Stimulated activated CD8-positive, alpha-beta memory T cell treated with anti-CD3 and anti-CD28 coated beads, Interleukin-2, amount 100 ng/mL, for 48 hours (primary cell): ENCODE measurements at places on chromosomes 7 and 10.

- no peak for DNase-seq
These were observed 90.7 kb downstream of the NHLRC2 start for GRCh38 chr10:113945075-113945686.

- no peak for DNase-seq
These were observed 338.1 kb upstream of the SEMA3C start for GRCh38 chr7:81256991-81257390.

GRCh38 chr10:110756876-110757275 lies 112.7 kb downstream of the RBM20 start:
- no peak for DNase-seq

DNA sequence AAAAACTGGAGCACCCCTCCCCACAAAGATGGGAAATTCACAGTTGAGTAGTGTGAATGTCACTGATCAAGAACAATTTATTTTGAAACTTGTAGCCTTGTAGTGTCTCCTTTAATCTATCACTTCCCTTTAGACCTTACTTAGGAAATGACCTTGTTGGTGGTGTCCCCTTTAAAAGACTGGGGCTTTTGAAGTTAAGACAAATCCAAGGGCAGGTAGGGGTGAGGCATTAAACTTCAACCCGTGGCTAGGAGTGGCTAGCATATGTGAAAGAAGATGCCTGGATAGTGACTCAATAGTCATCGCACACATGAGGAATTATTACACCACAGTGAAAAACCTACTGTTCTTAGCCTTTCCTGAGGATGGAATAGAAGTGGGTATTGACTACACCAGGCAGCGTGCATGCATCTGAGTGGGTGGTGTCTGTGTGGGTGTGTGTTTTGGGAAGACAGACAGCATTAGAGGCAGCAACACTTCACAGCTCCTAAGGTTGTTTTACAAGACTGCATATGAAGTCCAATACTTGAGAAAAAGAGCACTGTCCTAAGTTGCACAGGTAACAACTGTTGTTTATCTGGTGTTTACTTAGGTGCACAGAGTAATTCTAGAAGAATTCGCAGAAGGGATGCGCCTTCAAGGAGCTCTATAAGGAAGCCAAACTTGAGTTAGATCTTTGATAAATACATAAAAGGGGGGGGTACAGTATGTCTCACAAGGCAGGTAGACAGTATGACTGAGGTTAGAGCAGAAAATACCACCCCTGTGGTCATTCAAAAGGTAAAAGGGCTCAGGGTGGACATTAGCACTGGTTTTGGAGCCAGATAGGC lies 32.9 kb downstream of the ABLIM1 start:
- no peak for DNase-seq

DNA sequence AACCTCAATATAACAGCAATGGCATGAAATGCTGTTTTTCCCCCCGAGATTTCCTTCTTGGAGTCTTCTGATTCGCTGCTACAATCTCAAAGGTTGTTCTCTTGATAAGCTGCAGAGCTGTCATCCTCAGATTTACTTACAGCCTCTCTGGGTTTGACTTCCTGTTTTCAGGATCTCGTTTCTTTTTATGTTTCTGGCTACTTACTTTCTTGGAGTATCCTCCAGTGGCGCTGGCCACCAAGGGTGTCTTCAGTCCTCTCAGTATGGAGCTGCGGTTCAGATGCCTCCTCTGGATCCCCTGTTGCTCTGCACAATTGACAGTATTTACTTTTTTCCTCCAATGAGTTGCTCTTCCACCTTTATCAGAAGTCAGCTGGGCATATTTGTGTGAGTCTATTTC lies 152.0 kb upstream of the TMEM72 start:
- no peak for DNase-seq

GRCh38 chr10:128848810-128849209 lies 618.2 kb upstream of the MGMT start:
- no peak for DNase-seq

- DNase-seq = no peak
These were observed 78.1 kb upstream of the HABP2 start for GRCh38 chr10:113474752-113475151.

DNA sequence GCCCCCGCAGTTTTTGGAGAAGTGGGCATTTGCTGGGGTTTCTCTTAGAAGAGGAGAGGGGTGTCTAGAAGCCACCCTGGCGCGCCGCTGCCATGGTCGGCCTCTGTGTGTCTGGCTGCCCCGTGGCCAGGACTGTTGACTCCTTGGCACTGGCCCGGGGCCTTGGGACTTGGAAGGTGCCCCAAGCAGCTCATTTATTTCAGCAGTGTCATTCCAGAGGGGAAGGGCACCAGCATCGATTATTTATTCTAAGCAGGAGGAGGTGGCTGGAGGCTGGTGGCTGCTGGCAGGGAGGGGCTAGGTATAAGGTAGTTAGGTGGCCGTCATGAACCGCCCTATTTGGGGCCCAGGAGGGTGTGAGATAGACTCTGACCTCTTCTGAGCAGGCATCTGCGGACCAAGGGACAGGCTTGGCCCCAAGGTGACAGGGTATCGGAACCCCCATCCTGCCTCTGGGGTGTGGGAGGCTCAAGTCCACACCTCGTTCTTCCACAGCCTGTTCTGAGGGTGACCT lies 1.6 kb downstream of the GTF2IRD1 start:
- no peak for DNase-seq

GRCh38 chr10:102779680-102780526 lies 36.2 kb downstream of the WBP1L start:
- no peak for DNase-seq

DNA sequence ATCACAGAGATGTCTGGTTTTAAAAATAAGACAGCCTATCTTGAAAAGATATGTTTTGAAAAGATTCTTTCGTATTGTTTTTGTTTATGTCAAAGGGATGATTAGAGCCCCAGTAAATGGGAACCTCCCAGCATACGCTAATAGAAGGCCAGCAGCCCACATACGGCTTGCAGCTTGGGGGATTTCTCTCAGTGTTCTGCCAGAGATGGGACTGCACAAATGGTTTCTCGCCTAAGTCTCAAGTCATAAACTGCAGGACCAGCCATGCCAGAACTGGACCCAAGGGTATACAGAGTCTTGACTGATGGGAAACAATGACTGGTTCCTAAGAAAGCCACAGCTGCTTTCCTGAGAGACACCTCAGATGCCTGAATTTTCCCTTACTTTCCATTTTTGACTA lies 306.9 kb upstream of the DGKB start:
- DNase-seq = no peak

DNA sequence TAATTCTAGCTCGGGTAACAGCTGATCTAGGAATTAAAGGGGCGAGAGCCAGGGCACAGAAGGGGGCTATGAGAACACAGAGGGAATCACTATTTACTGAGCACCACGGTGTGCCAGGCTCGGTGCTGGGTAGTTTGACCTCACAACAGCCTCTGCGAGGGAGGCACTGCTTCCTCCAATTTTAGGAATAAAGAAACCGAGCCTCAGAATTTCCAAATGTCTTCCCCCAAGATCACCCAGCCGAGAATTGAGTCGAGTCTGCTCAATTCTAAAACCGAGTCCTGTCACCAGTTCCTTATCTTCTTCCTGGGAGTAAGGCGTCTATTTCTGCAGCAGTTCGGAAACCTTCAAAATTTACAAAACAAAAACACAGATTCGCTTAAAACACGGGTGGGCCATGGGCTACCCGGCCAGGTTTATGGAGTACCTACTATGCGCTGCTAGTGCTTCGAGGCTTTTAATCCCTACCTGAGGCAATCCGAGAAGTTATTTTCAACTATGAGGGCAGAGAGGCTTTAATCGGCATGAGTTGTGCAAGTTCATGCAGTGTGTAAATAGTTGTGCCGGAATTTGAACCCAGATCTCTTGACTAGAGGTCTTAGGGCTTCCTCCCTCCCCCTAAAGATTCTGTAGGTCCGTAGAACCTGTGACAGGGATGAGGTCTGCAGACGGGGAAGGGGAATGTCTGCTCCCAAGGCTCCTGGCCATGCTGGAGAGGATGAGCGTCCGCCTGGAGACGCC lies 872 bp upstream of the HMX2 start:
- no peak for DNase-seq

DNA sequence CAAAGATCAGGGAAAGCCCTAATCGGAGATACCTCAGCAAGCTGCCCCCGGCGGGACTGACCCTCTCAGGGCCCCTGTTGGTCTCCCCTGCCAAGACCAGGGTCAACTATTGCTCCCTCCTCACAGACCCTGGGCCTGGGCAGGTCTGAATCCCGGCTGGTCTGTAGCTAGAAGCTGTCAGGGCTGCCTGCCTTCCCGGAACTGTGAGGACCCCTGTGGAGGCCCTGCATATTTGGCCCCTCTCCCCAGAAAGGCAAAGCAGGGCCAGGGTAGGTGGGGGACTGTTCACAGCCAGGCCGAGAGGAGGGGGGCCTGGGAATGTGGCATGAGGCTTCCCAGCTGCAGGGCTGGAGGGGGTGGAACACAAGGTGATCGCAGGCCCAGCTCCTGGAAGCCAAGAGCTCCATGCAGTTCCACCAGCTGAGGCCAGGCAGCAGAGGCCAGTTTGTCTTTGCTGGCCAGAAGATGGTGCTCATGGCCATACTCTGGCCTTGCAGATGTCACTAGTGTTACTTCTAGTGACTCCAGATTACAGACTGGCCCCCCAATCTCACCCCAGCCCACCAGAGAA lies 24.1 kb downstream of the TBATA start:
- no peak for DNase-seq

DNA sequence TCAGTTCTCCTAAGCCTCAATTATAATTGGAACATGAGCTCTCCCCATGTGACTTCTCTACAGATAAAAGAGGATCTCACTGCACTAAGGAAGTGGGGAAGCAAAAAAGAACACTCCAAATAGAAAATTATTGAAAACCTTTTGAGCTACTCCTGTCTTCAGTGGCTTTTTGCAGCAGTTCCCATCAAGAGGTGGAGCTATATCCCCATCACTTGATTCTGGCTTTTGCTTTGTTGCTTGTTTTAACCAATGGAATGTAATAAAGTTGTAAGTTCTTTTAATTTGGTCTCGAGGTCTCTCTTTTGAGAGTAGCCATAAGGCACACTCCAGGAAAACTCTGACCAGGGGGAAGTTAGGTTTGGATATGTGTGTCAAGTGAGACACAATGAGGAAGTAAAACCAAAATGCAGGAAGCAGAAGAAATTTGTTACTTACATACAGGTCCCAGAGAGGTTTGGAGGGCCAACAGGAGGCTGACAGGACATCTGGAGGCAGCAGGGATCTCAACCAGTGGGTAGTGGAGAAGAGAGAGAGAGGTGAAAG lies 569.4 kb downstream of the HTR7 start:
- no peak for DNase-seq

- DNase-seq = no peak
These were observed 39.2 kb upstream of the PPP1R3C start for GRCh38 chr10:91672021-91672608.

- DNase-seq = no peak
These were observed 14.2 kb downstream of the LEP start for GRCh38 chr7:128255271-128255670.

DNA sequence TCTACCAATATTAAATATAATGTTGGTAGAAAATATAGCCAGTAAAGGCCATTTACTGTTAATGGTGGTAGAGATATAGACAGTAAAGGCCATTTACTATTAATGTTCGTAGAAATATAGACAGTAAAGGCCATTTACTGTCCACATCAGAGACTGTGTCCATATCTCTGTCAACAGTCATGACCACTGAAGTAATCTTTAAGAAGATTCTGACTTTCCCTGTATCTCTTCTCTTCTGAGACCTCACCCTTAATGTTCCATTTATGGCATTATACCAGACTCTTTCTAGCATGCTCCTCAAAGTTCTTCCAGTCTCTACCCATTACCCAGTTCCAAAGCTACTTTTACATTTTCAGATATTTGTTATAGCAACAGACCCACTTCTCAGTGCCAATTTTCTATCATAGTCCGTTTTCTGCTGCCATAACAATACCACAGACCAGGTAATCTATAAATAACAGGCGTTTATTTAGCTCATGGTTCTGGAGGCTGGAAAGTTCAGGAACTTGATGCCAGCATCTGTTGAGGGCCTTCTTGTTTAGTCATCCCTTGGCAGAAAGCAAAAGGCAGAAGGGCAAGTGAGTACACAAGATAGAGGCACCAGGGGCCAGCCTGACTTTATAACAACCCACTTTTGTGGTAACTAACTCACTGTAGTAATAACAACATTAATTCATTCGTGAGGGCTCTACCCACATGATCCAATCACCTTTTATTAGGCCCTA lies 7.9 kb upstream of the NUDCD3 start:
- DNase-seq = no peak

DNA sequence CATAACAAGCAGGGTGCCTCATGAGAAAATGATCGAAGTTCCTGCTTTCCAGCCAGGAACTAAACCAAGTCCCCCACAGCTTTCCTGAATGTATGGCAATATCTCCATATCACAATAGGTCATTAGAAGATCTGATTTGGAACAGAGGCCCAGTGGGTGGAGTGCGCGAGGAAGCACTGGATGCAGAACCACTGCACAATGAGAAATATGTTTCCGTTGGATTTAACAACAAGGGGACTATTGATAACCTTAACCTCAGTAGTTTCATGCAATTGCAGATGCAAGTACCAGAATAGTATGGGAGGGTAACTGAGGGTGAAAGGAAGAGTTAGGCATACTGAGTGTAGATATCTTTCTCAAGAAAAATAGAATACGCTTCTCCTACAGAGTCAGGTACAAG lies 45.3 kb downstream of the ZPBP start:
- DNase-seq = no peak

DNA sequence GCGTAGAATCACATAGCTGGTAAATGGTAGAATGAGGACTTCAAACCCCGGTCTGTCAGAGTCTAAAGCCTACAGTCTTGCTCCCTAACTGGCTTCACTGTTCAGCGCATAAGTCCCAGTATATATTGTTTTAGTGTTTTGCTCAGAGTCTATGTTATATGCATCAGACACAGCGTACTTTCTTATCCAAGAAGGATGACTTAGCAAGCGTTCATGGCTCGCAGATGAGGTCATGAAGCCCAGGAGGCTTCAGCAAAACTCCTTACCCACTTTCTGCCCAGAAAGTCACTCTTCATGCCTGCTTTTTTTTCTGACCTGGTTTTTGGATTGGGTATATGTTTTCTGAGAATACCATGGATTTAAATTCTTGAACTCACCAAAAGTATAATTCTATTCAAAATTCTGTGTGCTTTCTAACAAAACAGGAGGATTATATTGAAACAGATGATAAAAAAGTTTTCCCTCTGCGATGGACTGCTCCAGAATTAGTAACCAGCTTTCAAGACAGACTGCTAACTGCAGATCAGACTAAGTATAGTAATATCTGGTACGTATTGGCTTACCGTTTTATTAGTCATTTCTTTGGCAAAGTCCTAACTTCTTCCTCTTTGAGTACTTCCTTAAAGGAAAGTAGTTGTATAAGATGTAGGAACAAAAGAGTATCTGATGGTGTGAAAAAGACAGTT lies 24.6 kb upstream of the BHLHA15 start:
- no peak for DNase-seq

GRCh38 chr7:150406567-150407421 lies 27.7 kb downstream of the ZNF775 start:
- no peak for DNase-seq

- DNase-seq = no peak
These were observed 140.5 kb downstream of the WDR37 start for GRCh38 chr10:1196656-1197055.

- no peak for DNase-seq
These were observed 64.9 kb downstream of the CRPPA start for GRCh38 chr7:16356301-16356958.
